ENCODE measurements at places on chromosomes 7 and 10.

GRCh38 chr7:139635526-139636302 lies 112.2 kb downstream of the CLEC2L start:
- H3K4me1 ChIP-seq, result no peaks in the 10 kb centered on the region
- peaks cover 4% of the 10 kb centered on the region for H3K36me3 ChIP-seq
- no peak for DNase-seq
- peak overlapping the region; percentile 35 for H3K27ac ChIP-seq
- H3K27me3 ChIP-seq, result no peaks in the 10 kb centered on the region

DNA sequence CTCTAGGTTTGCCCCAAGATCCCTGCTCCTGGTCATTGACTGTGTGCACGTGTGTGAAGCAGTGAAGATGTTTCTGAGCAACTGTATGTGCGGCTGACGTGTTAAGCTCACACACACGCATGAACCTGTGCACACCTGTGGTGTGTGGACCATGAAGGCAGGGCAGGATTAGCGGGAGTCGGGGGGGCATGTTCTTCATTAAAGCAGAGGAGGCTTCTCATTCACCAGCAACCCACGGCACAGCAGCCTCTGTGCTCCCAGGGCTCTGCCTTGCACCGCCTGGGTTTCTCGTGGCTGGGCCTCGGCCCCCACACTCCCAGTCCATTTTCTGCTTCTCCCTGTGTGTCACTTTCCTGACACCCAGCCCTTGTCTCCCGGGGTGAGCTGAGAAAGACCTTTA lies 824 bp upstream of the TACR2 start:
- peaks cover 3% of the 10 kb centered on the region for H3K4me1 ChIP-seq
- no peak overlapping the region for H3K27ac ChIP-seq
- no peaks in the 10 kb centered on the region for H3K36me3 ChIP-seq
- no peak for DNase-seq

DNA sequence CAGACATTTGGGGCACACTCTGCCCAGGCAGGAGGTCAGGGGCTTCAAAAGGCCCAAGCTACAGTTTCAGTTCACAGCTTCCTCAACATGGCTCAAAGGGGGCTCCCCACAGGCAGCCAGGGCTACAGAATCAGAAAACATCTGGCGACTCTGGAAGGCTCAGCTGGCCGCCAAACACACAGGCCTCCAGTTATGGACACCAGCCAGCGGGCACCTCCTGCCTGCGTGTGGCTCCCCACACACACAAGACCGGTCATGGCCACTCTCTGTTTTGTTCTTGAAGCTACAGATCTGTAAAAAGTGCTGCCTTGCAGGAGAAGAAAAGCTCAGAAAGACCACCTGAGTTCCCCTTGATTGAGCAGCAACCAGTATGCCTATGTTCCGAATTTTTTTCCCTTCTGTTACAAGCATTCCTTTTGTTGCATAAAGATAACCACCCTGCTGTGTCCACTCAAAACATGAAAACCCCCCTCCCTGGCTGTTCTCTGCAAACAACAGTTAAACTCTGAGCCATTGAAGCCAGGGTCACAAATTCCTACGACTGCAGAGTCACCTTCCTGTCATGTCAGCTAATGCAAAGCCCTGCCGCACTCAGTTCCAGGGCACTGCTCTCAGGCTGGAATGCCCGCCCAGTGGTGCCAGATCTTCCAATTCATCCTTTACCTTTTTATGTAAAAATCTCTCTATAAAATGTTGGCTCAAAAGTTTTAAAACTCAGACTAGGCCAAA lies 33.6 kb downstream of the VSTM4 start:
- peak overlapping the region; percentile 67 for H3K27ac ChIP-seq
- H3K36me3 ChIP-seq, result peaks cover 5% of the 10 kb centered on the region
- peaks cover 23% of the 10 kb centered on the region for H3K4me1 ChIP-seq
- no peak overlapping the region for H3K4me3 ChIP-seq

DNA sequence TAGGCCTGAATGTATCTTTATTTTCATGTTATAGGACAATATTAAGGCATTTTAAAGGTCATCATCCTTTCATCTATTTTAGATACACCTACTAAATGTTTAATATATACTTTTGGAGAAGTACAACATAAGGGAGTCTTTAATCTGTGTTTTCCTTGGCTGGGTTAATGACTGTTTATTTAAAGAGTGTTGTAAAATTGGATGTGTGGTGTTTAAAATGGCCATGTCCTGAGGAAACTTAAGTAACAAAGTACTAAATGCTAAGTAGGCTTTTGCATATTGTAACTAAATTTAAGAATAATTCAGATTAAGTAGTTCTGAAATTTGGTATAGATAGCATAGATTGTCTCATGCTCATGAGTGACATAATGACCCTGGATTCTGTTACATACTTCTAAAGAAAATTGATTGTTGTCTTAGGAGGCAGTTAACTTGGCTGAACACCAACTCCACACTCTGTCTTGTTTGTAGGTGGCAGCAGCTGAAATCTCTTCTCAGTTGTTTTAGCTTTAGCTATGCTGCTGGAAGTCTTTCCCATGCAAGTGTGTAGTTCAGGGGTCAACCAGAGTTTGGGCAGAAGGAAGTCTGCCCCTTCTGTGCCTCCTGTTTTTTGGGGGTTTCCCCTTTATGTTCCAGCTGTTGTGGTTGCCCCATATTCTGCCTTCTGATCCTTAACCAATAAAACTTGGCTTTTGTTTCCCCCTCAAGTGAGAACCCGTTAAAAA lies 29.2 kb downstream of the DLD start:
- peaks cover 70% of the 10 kb centered on the region for H3K36me3 ChIP-seq
- H3K27ac ChIP-seq, result peak overlapping the region; percentile 31
- H3K27me3 ChIP-seq, result no peaks in the 10 kb centered on the region
- DNase-seq, result no peak

DNA sequence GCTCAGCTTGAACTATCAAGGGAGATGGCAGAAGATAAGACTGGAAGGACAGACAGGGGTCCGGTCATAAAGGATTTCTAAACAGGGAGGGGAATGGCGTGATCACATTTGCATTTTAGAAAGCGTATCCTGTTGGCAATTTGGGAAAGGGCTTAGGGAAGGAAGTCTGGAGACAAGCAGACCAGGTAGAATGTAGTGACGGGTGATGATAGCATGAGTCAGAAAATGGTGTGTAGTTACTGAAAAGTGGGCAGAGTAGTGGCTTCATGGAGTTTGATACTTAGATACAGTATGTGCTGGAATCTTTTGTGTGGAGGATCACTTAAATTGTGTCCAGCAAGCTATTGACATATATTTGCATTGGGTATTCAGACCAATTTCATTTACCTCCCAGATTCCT lies 61.2 kb downstream of the LRGUK start:
- H3K27ac ChIP-seq, result peak overlapping the region; percentile 9
- no peaks in the 10 kb centered on the region for H3K36me3 ChIP-seq
- DNase-seq, result no peak
- H3K4me3 ChIP-seq, result no peak overlapping the region
- H3K27me3 ChIP-seq, result no peaks in the 10 kb centered on the region
